ENCODE measurements at places on chromosomes 7 and 10.

DNA sequence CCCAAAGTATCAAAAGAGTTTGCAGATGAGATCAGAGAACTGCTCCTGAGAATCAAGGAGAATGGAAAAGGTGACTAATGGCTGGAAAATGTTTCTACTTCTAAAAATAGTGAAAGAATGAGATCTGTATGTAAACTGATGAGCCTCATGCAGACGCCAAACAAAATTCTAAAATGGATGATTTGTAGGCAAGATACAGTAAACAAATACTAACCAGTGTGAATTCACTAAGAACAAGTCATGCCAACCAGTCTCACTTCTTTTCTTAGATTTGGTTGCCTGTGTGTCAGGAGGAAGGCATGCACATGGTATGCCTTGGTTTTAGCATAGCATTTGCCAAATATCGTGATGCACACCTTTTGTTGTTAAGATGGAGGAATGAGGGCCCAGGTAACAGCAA is 94.9 kb upstream of the PIK3CG start:
- DNase-seq = peak; percentile 89

- DNase-seq = no peak
Measured at GRCh38 chr10:121838149-121838548, 89.7 kb downstream of the ATE1 start.

GRCh38 chr7:135825406-135825805 is 76.8 kb upstream of the FAM180A start:
- DNase-seq = peak; percentile 8

DNA sequence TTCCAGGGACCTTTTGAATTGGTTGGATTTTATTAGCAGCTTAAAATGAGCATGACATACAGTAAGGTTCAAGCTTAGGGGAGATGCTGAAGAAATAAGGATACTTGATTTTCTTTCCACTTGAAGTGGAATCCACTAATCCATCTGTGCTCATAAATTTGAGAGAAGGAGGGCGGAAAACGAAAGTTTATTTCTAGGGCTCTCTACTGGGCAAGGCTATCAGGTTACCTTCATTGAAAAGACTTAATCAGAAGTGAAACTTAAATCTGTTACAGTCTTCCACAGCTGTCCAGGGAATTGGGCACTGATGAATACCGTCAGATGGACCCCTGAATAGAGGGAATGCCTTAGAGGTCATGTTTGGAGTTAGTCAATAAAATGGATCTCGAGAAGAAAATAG is 21.8 kb downstream of the AUTS2 start:
- no peak for DNase-seq

GRCh38 chr7:98046816-98047215 is 56.8 kb upstream of the OCM2 start:
- no peak for DNase-seq

GRCh38 chr7:45701701-45702510 is 127.7 kb downstream of the ADCY1 start:
- DNase-seq = no peak

Data from dermis microvascular lymphatic vessel endothelial cell (primary cell).